ENCODE measurements at places on chromosomes 2 and 18.

DNA sequence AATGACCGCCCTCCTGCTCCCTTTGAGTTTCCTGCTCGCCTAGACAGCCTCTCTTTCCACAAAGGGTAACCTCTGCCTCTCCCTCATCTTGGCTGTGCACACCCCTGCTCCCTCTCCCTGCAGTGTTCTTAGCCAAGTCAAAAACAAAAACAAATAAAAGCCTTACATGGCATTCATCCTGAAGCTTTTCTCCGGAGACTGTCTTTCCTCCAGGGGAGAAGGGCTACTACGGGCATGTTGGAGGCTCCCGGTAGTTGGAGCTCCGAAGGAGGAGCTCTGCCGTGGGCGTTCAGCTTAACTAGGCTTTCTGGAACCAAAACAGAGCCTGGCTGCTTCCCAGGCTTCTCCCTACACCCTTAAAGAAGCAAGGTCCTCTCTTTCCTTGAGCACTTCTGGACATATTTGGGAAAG lies 104.2 kb downstream of the TPGS2 start:
- no peak for DNase-seq

GRCh38 chr2:177598326-177599138 lies 206.0 kb downstream of the AGPS start:
- no peak for DNase-seq

DNA sequence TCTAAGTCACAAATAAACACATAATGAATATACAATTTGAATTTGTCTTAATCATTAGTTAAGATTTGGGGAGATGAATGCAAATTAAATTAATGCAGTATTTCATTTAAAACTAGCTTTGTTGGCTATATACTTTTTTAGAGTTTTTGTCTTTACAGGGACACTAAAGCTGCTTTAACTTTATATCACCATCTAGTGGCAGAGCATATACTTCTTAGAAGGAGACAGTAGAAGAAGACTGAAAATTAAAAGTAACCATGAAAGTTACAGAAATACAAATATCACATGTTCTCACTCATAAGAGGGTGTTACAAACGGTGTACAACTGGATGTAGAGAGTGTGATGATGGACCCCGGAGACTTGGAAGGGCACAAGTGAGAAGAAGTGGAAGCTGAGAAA lies 268.3 kb upstream of the NETO1 start:
- DNase-seq: no peak

- DNase-seq: peak; percentile 69
Measured at GRCh38 chr2:98487806-98488189, 43.1 kb downstream of the INPP4A start.

GRCh38 chr2:76268902-76269620 lies 558.3 kb upstream of the GCFC2 start:
- DNase-seq: no peak

- no peak for DNase-seq
Measured at GRCh38 chr2:102141970-102142828, at the start of gene IL1R1. Gene IL1R1, plus strand, starts transcription at chr2:102142746. Its CDS starts 14,979 bp downstream, at chr2:102157725.

- no peak for DNase-seq
Measured at GRCh38 chr2:101829429-101829828, 131.9 kb downstream of the MAP4K4 start.

GRCh38 chr18:57744211-57744694 lies 58.9 kb downstream of the ATP8B1 start:
- DNase-seq: no peak

DNA sequence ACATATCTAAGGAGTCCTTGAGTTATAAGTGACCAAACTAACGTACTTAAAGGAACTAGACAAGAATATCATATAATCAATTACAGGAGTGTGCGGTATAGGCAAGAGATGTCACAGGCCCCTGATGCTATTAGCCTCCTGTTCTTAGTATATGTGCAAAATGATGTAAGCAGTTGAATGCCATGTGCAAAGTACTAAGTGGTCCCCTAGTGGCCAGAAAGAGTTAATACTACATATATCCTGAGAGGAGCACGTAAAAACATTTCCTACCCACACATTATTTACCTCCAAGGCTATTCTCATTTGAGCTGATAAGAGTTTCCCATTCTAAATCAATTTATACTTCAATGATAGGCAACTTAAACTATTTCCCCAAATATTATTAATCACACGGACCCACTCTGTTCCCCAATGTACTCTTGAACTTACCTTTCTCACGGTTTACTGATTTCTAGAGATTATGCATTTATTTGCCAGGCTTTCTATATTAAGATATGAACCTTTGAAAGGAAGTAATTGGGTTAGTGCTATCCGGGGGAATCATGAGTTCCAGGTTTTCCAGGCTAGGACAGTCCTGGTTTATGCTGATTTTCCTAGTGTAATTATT lies 158.0 kb upstream of the KLHL14 start:
- DNase-seq: no peak

DNA sequence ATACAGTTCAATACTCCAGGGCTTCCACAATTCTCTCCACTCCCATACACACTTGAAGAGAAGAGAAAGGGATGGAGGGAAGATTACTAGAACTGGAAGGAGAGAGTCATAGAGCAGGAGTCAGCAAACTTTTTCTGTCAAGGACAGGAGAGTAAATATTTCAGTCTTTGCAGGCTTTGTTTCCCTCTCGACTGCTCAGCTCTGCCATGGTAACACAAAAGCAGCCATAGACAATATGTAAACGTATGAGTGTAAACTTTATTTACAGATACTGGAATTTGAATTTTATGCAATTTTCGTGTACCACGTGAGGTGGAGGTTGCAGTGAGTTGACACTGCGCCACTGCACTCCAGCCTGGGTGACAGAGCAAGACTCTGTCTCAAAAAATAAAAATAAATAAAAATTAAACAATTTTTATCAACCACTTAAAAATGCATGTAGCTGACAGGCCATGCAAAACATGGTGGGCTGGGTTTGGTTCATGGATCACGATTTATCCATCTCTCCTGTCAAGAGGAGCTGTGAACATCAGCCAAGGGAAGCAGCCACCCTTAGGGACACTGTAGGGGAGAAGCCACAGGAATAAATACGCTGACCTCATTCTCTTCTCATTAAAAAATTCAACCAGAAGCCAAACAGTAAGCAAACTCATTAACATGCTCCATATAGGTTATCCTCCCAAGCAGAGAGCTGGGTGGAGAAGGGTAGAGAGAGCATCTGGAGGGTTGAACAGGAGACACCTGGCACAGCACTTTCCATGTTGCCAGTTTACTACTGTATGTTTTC lies 266.4 kb upstream of the FN1 start:
- DNase-seq: no peak

All from CD4-positive, alpha-beta T cell treated with Interleukin-4 for 1 hour (primary cell).